Gastrocnemius medialis (tissue), 4 donors: ENCODE measurements at places on chromosomes 4 and X. TPM values are rescaled to one million over a fixed set of nuclear protein-coding genes. Genes with fewer than 3 reads are reported as not detected.

The VEGFC gene
- 2.9 TPM for total RNA-seq

The KLHL15 gene
- 8.8 TPM for total RNA-seq

The NOX1 gene
- not detected for total RNA-seq

The AVPR2 gene
- 1.5 TPM for total RNA-seq

The MAGEC1 gene
- not detected for total RNA-seq

The UNC5C gene
- 0.07 TPM for total RNA-seq

DNA sequence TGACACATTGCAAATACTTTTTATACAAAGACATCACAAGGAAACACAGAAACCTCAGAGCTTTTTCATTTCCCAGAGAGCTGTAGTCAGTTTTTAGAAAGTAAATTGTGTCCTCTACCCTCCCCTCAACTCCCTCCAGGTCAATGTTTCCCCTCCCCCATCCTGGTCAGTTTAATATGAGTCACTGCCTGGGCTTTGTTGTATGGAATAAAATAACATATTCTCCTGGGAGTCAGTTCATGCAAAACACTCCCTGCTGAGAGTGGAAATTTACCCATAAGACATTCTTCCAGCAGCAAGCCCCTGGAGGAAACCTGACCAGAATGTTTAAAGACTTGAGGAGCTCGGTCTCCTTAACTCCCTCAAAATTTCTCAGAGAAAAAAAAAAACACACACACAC, 270.1 kb upstream of the LDB2 start:
- DNase-seq, result no peak

DNA sequence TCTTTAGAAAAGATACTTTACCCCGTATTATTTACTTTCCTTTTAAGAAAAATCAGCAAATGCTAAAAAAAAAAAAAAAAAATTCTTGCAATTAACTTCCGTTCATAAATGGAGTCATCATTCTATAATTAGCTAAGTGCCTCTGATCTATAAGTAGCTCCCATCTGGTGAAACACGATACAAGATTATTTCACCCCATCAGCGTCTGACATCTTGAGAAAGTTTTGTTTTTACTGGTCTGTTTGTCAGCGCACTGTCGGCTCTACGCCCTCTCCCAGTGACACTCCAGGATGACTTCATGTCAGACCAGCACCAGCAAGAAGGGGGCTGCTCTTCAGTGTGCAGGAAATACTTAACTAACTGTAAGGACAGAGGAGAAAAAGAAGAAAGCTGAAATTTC, 108.3 kb downstream of the AFAP1 start:
- peak; percentile 60 for DNase-seq

GRCh38 chr4:141571362-141571761, 65.0 kb upstream of the IL15 start:
- no peak for DNase-seq

- DNase-seq, result no peak
Observed at GRCh38 chr4:16253127-16253960, 27.1 kb upstream of the TAPT1 start.

- DNase-seq, result no peak
Observed at GRCh38 chr4:120816296-120816965, 106.1 kb downstream of the PRDM5 start.
